ENCODE measurements at places on chromosomes 4 and X. TPM values are rescaled to one million over a fixed set of nuclear protein-coding genes. Genes with fewer than 3 reads are reported as not detected.

- DNase-seq = no peak
Observed at GRCh38 chr4:77454858-77455257, 150.8 kb upstream of the CXCL13 start.

The RAB40AL gene
- total RNA-seq = not detected

The PDGFC gene
- total RNA-seq = 27.5 TPM

DNA sequence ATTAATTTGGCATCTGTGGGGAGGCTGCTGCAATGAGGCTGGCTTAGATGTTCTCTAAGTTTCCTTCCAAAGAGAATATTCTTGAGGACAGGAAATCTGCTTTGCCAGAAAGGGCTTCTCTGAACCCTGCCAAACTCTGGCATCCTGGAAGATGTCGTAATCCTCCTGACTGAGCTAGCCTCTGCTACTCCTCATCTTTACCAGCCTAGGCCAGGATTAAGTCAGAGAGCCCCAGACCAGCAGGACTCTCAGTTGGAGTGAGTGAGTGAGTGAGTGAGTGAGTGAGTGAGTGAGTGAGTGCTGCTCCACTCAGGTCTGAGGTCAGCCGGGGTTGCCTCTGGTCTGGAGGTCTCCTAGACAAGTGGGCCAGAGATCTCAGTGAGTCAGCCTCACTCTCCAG, 104.9 kb upstream of the SOD3 start:
- DNase-seq = no peak

- DNase-seq = no peak
Observed at GRCh38 chr4:41877020-41877796, 58.0 kb upstream of the TMEM33 start.

- DNase-seq = no peak
Observed at GRCh38 chr4:142697320-142697719, 148.8 kb downstream of the INPP4B start.

The HSFX4 gene
- not detected for total RNA-seq

DNA sequence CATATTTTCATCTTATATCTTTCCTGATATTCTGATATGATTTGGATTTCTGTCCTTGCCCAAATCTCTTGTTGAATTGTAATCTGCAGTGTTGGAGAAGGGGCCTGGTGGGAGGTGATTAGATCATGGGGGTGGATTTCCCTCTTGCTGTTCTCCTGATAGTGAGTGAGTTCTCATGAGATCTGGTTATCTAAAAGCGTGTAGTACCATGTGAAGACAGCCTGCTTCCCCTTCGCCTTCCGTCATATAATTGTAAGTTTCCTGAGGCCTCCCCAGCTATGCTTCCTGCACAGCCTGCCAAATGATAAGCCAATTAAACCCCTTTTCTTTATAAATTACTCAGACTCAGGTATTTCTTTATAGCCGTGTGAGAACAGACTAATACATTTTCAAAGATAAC, 77.2 kb downstream of the ANKRD50 start:
- DNase-seq = no peak

- no peak for DNase-seq
Observed at GRCh38 chr4:81518762-81519426, 47.2 kb upstream of the RASGEF1B start.

The NAA11 gene
- total RNA-seq = not detected

GRCh38 chr4:151859641-151860040, 98.8 kb upstream of the GATB start:
- DNase-seq = no peak

All from A172 (cell line).